ENCODE measurements at places on chromosomes 5 and 9.

- peak; percentile 44 for DNase-seq
Measured at GRCh38 chr9:130332384-130332926, 66.9 kb downstream of the HMCN2 start.

DNA sequence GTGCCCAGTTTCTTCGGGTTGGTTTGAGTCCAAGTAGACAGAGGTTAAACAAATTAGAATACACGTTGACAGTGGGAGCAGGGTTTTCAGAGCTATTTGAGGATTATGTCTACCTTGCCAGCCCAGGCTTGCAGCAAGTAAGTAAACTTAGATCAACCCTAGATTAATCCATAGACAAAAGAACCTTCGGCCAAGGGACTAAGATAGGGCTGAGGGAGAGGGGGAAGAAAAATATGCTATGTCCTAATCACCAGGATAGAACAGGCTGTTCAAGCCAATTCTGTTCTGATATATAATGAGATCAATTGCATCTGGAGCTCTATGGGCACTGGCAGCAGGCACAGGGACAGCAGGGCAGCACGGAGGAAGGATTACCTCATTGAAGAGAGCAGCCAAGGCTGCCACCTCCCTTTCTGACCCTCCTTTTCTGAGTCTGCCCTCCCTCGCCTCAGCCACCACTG lies 377.7 kb downstream of the PIK3R1 start:
- no peak for DNase-seq

- no peak for DNase-seq
Measured at GRCh38 chr5:131947445-131947844, 2.0 kb upstream of the MEIKIN start.

DNA sequence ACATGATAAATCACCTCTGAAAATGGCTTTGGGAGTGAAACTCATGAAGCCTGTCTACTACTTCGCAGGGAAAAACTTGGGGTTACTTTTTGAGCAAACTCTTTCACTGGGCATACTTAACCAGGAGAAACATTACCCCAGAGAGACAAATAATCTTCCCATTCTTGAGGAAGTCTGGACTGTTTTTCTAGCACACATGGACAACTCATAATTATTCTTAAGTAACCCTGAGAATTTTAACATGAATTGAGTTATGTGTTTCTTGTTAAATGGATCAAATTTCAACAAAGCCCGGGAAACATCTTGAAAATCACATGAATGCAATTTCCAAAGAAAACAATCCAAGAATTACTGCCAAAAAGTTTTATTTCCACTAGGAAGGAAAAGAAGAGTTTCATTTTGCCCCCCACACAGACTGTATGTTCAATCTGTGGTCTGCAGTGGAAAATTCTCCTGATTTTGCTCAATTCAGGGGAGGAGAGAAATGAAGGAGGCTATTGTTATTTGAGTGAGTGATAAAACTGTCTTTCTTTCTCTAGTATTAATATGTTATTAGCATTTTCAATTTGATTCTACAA lies 564.8 kb upstream of the CLINT1 start:
- no peak for DNase-seq

DNA sequence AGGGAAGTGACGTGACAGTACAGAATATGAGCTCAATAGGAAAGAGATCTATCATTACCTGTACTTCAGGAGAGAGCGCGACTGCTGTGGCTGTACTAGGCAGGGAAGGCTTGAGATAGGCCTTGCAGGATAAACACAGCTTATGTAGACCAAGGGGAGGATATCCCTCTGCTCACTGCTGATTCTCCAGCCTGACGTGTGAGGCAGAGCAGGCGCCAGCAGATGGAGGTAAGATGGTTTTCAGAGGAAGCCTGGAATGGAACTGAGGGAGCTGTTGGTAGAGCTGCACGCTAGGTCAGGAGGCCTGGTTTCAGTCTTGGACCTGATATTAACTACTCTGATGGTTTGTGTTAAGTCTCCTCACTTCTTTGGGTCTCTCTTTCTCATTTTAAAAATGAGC lies 291.4 kb downstream of the YTHDC2 start:
- DNase-seq: no peak

DNA sequence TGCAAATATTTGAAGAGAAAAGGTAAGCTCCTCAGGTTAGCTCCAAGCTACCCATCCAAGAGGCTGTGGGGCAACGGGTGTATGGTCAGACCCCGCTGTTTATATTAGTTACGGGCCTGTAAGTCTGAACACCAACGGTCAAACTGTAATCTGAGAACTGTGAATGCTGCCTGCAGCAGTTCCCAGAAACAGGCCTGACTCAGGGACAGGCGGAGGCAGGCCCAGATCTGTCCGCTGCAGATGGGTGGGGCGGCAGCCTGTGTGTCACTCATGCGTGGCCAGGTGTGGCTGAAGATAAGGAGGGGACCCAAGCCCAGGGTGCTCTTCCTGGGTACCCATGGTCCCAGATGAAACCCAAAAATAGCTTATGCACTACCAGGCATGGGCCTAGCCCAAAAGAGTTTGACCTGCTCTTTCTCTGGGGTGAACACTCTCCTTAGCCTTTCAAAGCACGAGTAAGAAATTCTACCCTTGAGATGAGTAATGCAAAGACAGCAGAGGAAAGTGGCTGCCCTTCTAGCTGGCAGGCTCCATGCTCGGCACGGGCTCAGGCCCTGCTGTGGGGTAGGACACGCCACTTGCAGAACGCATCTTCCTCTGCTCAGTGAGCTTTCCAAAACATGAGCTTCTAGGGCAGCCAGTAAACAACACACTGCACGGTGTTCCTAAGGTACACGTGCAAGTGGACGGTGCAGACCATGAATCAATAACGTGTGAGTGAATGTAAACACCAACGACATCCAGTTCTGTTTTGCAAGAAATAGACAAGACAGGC lies 9.1 kb downstream of the UBAC1 start:
- DNase-seq: no peak

- no peak for DNase-seq
Measured at GRCh38 chr5:95919658-95920057, 42.0 kb downstream of the ELL2 start.

- DNase-seq: no peak
Measured at GRCh38 chr9:14043483-14043882, 270.5 kb downstream of the NFIB start.

DNA sequence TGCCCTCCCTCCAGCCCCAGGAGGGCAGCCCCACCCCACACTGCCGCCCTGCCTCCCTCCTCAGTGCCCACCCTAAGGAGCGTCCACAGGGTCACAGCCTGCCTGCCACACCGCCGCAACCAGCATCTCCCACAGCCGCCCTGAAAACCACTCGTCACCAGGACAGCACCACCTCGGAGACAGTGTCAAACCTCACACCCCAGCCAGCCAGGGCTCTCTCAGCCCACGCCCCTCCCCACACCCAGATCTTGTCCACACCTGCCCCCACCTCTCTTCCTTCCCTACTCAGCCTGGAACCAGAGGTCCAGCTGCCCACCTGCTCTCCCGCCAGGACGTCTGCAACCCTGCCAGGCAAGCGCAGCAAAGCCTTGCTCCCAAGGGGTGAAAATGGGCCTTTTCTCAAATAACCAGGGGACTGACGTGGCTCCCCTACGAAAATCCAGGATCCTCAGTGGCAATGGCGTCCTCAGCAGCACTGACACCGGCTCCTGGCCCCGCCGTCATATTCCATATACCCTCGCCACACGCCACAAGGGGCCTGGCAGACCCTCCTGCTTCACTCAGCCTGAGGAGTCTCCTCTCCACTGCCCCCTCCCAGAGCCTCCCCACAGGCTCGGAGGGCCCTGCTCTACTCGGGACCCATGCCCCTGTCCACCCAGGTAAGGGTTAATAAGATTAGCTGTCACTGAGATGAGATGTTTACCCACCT lies 71.0 kb upstream of the ADAMTS2 start:
- peak; percentile 42 for DNase-seq

DNA sequence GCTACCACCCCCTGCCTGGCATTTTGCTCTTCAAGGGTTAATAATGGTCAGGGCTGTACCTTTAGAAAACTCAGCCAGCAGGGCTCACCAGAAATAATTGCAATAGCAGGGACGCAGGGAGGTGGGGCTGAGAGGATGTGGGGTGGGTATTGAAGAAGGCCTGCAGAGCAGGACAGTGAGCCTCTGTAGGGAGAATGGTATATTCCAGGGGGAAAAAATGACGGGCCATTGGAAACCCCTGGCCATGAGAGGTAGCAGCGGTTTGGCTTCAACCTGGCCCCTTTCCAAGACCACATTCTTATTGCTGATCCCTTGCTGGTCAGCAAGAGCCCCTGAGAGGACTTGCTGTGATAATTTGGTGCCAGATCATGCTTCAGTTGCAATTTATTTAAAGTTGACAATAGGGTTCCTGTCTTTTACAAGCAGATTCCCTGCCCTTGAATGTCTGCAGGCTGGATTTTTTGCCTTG lies 36.7 kb upstream of the CTNNA1 start:
- DNase-seq: peak; percentile 61

All from H7 (cell line).